ENCODE measurements at places on chromosomes 3 and 15.

DNA sequence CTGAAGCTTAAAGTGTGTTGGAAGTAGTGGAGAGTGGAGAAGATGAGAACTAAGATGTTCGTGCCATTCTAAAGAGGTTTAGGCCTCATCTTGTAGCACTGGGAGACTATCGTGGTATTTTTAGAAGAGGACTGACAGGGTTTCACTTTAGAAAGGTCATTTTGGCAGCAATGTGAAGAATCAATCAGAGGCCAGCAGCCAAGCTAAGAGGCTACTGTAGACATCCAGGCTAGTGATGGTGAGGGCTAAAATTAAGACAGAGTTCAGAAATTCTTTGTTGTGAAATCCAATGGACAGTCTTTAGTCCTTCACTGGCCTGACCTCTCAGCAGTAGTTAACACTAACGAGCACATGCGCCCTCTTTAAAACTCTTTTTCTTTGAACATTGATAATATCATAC is 288.2 kb downstream of the TBL1XR1 start:
- no peak for DNase-seq

DNA sequence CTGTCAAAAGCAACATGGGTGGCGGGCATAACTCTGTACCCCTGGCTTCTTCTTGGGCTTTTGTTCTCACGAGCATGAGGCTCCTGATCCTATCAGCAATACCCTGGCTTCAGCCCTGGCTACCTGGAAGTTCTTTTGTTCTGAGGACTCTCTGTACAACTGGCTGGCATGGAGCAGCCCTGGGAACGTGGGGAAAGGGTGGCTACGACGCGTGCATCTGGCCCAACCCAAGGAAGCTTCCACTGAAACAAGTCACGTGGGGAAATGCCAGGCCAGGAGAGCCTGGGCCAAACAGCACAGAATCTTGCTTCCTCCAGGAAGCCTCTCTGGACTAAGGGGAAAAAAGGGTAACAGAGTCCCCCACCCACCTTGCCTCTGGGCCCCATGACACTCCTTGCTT is 22.7 kb upstream of the ATP2B2 start:
- no peak for DNase-seq

DNA sequence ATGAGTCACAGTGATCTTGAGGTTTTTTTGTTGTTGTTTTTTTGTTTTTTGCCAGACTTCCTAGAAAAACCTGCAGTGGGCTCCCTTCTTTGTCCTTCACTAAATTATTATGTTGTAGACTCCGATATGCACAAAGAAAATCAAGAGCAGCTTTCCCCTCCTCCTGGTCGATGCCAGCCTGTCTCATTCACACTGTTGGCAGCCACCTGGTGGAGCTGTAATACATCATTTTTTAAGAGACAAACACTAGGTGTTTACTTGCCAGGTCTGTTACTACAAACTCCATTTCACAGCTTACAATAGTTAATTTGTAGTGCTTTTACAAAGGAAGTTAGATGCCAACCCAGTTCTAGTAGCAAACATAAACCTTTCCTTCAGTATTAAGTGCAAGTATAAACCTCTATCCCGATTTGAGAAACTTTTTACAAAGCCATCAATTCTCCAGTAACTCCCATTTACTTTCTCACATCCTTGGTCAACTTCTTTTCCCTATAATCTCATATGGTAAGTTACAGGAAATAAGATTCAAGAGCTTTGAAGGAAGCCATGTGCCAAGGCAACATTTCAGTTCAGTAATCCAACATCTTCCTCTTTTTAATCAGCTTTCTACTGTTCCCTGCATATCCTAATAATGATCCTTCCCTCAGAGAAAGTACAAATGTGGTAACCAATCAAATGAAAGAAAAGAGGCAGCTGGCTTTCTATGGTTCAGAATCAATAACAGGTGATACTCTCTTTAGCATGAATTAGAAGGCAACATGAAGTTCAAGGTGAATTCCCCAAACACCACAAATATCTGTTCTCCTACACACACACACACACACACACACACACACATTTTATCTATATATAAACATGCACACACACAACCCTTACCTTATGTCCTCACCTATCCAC is 14.0 kb downstream of the AAGAB start:
- peak; percentile 27 for DNase-seq

- DNase-seq: no peak
These were observed 155.2 kb downstream of the XXYLT1 start for GRCh38 chr3:195115600-195116406.

DNA sequence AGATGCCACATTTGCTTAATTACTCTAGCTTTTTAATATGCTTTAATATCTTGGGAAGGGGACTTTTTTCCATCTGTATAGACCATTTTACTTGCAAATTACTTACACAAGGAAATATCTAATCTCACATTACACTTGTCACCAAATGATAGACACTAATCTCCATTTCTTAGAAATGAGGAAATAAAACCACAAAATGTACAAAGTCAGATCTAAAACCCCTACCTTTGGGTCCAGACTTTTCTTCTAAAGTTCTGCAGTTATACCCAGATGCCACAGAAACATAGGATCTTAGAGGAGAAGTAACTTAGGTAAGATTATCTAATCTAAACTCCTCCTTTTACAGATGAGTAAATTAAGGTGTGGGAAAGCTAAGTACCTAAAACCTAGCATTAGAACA is 44.3 kb downstream of the CD200R1L start:
- no peak for DNase-seq

Data from activated CD4-positive, alpha-beta T cell treated with anti-CD3 and anti-CD28 coated beads for 4 hours (primary cell).